ENCODE measurements at places on chromosomes 1 and 21. TPM values are rescaled to one million over a fixed set of nuclear protein-coding genes. Genes with fewer than 3 reads are reported as not detected.

- no peak for DNase-seq
Observed at GRCh38 chr1:221532071-221532773, 209.7 kb downstream of the DUSP10 start.

Gene GFI1
- 0.18 TPM for polyA plus RNA-seq

Gene PALMD
- 74.6 TPM for polyA plus RNA-seq

Gene DIO1
- not detected for polyA plus RNA-seq

GRCh38 chr1:203364094-203364801 lies 13.3 kb upstream of the FMOD start:
- DNase-seq = peak; percentile 78

DNA sequence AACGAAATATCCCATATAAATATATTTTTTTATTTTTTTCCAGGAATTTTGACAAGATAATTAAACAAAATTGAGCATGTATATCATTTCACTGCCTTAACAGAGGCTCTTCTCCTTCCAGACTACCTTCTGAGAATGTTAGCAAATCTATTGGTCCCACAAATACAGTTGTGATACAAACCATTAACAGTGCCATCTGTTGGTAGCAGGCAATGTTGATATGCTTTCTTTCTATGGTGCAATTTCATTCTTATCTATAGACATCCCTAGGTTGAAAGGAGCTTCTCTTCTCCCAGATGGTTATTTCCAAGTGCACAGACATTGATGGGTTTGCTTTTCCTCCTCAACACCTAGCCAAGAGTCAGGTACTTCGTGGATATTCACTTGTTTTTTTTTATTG lies 303.6 kb downstream of the USH2A start:
- no peak for DNase-seq

DNA sequence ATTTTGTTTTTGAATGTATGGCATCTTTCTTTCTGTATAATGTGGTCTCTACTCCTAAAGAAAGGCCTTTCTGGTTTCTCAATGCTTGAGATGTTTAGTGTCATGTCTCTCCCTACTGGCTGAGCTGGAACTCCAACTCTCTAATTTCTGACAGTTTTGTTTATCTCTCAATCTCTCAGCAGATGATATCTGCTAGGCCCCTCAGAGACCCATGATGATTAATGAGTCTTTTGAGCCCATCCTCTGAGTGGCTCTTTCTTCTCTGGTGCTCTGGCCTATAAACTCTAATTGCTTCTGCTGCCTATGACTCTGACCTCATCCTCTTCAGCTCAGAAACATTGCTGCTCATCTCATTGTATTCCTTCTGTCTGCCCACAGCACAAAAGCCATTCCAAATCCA lies 46.6 kb downstream of the CRB1 start:
- no peak for DNase-seq

DNA sequence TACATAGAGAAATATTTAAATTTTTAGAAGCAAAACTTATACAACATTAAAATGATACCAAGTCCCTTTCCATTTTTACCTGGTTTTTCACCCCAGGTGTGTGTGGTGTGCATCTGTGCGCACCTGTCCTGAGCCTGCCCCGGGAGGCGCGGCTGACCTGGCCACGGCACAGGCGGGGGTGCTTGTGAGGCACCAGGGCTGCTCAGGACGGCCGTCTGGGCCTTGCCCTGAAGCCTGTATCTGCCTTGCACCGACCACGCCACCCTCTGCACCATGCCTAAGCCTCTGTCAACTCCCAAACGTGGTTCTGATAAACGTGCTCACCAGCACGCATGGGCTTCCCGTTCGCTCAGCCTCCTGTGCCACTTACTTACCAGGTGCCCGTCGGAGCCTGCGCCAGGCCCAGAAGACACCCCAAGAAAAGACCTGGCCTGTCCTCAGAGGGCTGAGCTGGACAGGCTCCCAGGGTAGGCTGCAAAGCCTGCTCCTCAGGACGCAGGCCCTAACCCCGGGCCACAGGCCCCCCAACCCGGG lies 20.9 kb downstream of the PANK4 start:
- no peak for DNase-seq

Gene SGIP1
- polyA plus RNA-seq = 2.2 TPM

DNA sequence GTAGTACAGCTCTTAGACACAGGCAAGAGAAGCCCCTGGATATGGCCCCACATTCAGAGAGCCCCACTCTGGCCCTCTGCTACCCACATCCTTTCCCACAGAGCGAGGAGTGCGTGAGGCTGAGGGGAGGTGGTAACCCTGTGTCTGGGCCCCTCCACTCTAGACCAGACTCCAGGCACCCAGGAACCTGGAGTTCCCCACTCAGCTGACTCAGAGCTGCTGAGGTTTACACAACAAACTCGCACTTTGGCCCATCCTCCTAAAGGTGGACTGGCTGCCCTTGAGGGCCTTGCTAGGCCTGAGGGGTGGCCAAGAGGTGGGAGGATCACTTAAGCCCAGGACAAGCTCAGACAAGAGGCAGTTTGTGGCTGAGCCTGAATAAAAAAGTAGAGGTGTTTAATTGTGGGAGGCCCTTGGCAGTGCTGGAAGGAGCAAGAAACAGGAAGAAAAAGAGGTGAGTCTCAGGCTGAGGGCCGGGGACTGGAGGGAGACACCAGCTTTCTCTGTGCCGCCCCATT lies 10.7 kb downstream of the MR1 start:
- DNase-seq = no peak

Gene KCND3
- polyA plus RNA-seq = 11.4 TPM

- DNase-seq = no peak
Observed at GRCh38 chr1:73662526-73662925, 535.5 kb downstream of the LRRIQ3 start.

GRCh38 chr21:31503939-31504338 lies 155.6 kb upstream of the SOD1 start:
- DNase-seq = no peak

- peak; percentile 55 for DNase-seq
Observed at GRCh38 chr1:14486401-14487201, 111.9 kb upstream of the KAZN start.

Gene EXTL1
- 2.2 TPM for polyA plus RNA-seq

Gene BRINP3
- 3.6 TPM for polyA plus RNA-seq

Gene DISC1
- polyA plus RNA-seq = 2.3 TPM

Gene TFF2
- not detected for polyA plus RNA-seq

Gene CLDN8
- polyA plus RNA-seq = not detected

GRCh38 chr1:203177036-203177405 lies 1.4 kb upstream of the MYBPH start:
- DNase-seq = no peak

Gene C4BPA
- not detected for polyA plus RNA-seq

DNA sequence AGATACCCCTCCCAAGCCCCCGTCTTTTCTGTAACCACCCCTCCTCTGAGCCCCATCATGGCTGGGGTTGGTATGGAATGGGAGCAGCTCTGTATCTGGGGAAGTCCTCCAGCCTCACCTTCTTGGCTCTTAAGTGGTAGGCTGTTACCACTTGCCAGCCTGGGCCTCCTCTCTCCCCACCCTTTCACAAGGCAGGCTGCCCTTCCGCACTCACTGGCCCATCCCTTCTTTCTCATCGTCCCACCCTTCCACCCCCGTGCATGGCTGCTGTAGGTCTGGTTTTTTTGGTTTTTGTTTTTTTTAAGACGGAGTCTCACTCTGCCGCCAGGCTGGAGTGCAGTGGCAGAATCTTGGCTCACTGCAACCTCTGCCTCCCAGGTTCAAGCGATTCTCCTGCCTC lies 5.2 kb downstream of the CYB561D1 start:
- DNase-seq = no peak

Gene TENT5C
- polyA plus RNA-seq = 9.5 TPM

Measured in right cardiac atrium (tissue), 5 donors.